Activated naive CD8-positive, alpha-beta T cell treated with anti-CD3 and anti-CD28 coated beads, Interleukin-2, amount 10 ng/mL, durations not matched to agents 7 days and 5 days (primary cell): ENCODE measurements at places on chromosomes 7 and 10. TPM values are rescaled to one million over a fixed set of nuclear protein-coding genes. Genes with fewer than 3 reads are reported as not detected.

The CABCOCO1 gene
- total RNA-seq, result not detected

The TSPAN33 gene
- total RNA-seq, result 9.5 TPM

The TAS2R41 gene
- not detected for total RNA-seq

The ZSCAN25 gene
- total RNA-seq, result 35.5 TPM

The CRYGN gene
- total RNA-seq, result 0.25 TPM

The HOXA6 gene
- total RNA-seq, result not detected

The SVOPL gene
- total RNA-seq, result 2.5 TPM

The IRF5 gene
- 8.2 TPM for total RNA-seq

The MYL10 gene
- not detected for total RNA-seq

The HOXA4 gene
- 0.17 TPM for total RNA-seq

The MINPP1 gene
- total RNA-seq, result 7.7 TPM

The TEX36 gene
- total RNA-seq, result not detected

The ODAD2 gene
- not detected for total RNA-seq

The CTAGE4 gene
- 2.2 TPM for total RNA-seq

The C10orf67 gene
- total RNA-seq, result 0.20 TPM

The CTTNBP2 gene
- not detected for total RNA-seq

The STX1A gene
- total RNA-seq, result 8.0 TPM

The TFEC gene
- total RNA-seq, result 1.3 TPM

The FAM241B gene
- total RNA-seq, result 8.0 TPM

The ENO4 gene
- not detected for total RNA-seq

The CALCR gene
- total RNA-seq, result not detected

The MOGAT3 gene
- total RNA-seq, result not detected

The PLEKHS1 gene
- not detected for total RNA-seq

The PCLO gene
- total RNA-seq, result not detected

The IFIT1B gene
- total RNA-seq, result not detected

The CTAGE8 gene
- total RNA-seq, result not detected
